EL (cell line): ENCODE measurements at places on chromosomes 5 and 9.

- no peak for DNase-seq
Observed at GRCh38 chr9:98833090-98833956, 25.9 kb downstream of the GALNT12 start.

DNA sequence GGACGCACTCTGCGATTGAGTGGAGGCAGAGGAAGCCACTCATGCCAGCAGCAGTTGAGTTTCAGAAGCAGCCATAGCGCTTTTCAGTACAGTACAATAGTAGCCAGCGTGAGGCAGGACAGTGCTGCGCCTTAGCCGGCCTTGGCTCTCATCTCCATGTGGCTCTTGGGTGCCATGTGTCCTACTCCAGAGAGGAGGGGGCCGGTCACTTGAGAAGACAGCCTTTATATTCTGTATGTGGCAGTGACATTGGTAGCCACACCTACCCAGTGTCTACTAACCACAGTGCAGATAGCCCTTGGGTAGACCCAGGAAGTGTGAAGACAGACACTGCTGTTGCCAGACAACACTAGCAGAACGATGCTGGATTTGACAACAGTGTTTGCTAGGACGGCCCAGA, 42.3 kb downstream of the FAM78A start:
- DNase-seq, result no peak

GRCh38 chr5:60207040-60207439, 313.5 kb upstream of the PDE4D start:
- DNase-seq, result no peak

DNA sequence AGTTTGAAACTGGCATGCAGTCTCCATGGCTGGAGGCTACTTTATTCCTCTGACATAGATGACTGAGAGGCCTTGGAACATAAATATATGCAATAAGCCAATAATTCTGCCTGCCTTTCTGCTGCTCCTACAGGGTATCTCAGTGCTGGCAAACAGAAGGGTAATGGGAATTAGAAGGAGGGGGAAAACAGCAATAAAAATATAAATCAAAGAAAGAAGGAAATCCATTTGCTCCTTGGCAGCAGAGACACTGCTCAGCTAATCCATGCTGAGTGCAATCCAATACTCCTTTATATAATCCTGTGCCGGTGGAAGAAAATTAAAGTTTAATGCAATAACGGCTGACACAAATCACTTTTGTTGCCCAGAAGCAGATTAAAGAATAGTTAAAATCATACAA, 478.9 kb downstream of the SPATA31D1 start:
- DNase-seq, result no peak

GRCh38 chr9:107149756-107150155, 133.3 kb upstream of the RAD23B start:
- DNase-seq, result no peak

GRCh38 chr9:126723807-126724172, 81.0 kb upstream of the ZBTB43 start:
- peak; percentile 14 for DNase-seq

DNA sequence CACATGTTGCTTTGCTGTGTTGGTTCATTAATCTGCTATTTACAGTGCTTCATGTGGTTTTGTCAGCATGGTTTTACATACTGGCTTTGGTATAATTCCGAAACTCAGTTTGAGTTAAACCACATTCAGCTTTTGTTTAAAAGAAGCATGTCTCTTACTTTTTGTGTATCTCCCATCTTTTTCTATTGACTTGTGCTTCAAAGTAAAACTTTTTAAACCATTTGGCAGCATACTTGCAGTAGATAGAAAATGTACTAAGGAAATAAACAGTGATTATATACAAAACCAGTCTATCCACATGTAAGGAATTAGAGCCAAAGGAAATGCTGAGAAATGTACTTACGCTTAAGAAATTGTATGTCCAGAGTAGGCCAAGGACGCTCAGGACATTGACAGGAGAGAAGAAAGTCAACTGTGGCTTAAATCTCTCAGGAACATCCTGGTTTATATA, 286.9 kb downstream of the ARHGEF28 start:
- no peak for DNase-seq

GRCh38 chr5:115601701-115602590, at the start of gene TICAM2:
Gene TICAM2, minus strand, starts transcription at chr5:115602479. Its CDS starts 21,223 bp downstream, at chr5:115581256.
- peak; percentile 87 for DNase-seq

DNA sequence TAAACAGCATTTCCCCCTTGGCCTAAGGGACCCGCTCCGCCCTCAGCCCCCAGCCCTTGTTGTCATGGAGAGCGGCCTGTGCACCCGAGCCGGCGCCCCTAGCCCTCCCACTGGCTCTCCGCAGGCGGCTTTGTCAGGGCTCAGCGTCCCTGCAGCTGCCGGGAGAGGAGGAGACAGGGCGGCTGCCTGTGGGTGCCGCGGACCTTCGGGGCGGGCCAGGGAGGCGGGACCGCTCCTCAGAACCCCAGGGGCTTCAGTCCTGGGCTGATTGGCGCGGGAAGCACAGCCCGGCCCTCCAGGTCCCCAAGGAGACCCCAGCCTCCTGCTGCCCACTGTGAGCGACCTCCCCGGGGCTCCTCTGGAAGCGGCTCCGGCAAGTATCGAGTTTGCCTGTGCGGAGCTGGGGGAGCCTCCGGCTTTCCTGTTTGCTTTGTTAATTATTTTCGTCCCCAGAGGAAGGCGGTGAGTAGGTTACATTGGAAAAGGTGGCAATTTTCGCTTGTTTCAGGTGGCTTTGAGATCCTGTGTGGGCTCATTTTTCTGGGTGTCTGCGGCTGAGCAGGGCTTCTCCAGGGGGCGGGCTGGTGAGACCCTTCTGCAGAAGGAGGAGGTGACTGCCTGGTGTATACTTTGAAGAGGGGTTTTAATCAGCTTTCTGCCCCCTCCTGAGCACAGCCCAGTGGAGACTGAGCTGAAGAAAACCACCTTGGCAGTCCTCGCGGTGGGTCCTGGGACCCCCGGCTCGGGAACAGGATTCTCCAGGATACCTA, at the start of gene FGD3:
FGD3 (plus strand) TSS at position 256 of the 770 bp plus-strand sequence. CDS start 28,734 bp downstream, outside the sequence.
- DNase-seq, result peak; percentile 25

- DNase-seq, result no peak
Observed at GRCh38 chr5:93304456-93305250, 276.4 kb downstream of the NR2F1-AS1 start.
